Spinal cord (tissue), 10 donors: ENCODE measurements at places on chromosomes 16 and 17.

DNA sequence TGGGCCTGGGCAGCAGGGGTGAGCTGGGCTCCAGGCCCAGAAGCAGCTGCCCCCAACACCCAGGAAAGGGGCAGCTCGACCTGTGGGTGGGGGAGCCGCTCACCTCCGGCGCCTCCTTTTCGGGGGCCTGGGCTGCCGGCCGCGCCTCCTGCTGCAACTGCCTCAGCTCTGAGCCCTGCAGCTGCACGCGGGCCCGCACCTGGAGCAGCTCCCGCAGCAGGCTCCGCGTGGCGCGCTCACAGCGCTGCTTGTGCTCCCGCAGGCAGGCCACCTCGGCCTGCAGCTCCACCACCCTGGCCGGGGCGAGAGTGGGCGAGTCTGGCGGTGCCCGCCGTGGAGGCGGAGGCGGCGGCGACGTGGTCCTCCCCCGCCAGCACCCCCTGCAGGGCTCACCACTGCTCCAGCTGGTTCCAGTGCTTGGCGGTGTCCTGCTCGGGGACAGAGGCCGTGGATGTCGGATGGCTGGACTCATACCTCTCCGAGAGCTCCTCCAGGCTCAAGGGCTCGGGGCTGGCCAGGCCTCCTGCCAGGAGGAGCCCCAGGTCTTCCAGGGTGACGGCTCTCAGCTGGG, 868 bp downstream of the CCDC154 start:
- DNase-seq: no peak

DNA sequence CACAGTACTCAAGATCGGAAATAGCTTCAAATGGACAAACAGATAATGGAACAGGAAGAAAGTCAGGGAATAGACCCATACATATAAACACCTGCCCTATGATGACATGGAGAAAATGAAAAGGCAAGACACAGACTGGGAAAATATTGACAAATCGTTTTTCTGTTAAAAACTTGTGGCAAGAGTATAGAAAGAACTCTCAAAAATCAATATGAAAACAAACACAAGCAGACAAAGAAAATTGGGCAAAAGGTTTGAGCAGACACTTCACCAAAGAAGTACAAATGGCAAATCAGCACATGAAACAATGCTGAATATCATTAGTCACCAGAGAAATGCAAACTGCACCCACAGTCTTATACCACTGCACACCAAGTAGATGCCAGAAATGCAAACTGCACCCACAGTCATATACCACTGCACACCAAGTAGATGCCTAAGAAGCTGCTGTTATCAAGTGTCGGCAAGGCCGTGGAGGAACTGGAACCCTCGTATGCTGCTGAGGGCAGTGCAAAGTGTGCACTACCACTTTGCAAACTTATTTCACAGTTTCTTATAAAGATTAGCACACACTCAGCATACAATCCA, 123.5 kb upstream of the CHMP6 start:
- no peak for DNase-seq

DNA sequence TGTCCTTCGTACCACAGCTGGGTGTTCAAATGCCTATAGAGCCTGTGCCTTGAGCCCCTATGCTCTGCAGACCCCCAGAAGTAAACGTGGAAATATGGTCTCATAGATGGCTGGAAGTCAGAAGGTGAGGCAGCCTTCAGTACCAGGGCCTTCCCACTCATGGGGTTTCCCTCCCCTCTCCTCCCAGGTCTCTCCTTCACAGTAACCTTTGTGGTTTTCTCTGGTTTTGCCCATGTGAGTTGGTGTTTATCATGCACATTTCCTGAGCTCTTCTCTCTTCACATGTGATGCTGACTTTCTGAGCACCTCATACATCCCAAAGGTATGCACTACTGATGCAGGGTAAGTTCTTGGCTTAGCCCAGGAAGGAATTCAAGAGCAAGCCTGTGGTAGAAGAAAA, 35.4 kb downstream of the TMEM114 start:
- no peak for DNase-seq

GRCh38 chr16:80459966-80460365, 80.8 kb upstream of the DYNLRB2 start:
- DNase-seq: no peak

DNA sequence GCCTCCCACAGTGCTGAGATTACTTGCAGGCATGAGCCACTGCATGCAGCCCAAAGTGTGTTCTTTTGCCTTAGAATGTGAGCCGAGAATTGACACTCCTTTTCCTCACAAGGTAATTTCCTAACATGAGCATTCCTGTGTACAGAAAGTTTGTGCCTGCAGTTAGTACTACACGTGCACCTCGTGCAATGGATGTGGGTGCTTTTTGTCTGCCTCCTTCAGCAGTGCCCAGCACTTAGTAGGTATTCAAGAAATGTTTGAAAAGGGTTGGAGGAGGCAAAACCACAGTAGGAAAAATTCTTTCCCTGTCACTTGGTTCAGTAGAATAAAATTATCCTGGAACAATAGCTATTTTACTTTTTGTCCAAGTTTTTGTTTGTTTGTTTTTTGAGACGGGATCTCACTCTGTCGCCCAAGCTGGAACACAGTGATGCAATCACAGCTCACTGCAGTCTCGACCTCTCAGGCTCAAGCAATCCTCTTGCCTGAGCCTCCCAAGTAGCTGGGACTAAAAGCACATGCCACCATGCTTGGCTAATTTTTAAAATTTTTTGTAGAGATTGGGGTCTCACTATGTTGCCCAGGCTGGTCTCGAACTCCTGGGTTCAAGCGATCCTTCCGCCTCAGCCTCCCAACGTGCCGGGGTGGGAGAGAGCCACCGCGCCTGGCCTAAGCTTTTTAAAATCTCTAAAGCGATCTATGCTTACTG, 2.4 kb downstream of the NDE1 start:
- no peak for DNase-seq

DNA sequence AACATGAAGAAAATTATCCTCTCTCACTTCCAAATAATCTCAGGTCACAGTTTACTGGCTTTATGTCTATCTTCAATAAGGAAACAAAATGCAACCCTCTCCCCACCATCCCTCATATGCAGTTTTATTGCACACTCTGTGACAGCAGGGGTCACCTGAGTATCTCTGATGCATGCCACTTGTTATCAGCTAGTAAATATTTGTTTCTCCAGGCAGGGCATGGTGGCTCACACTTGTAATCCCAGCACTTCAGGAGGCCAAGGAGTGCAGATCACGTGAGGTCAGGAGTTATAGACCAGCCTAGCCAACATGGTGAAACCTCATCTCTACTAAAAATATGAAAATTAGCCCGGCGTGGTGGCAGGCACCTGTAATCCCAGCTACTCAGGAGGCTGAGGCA, 61.1 kb downstream of the ADAMTS18 start:
- DNase-seq: no peak

- no peak for DNase-seq
Measured at GRCh38 chr16:24002619-24003018, 166.8 kb downstream of the PRKCB start.

- DNase-seq: no peak
Measured at GRCh38 chr17:11969565-11969964, 27.7 kb downstream of the ZNF18 start.

GRCh38 chr16:62585041-62585545, 548.9 kb upstream of the CDH8 start:
- no peak for DNase-seq

GRCh38 chr16:85475233-85475632, 137.9 kb upstream of the GSE1 start:
- no peak for DNase-seq

GRCh38 chr17:73191443-73192205, 1.2 kb upstream of the COG1 start:
- DNase-seq: peak; percentile 26

DNA sequence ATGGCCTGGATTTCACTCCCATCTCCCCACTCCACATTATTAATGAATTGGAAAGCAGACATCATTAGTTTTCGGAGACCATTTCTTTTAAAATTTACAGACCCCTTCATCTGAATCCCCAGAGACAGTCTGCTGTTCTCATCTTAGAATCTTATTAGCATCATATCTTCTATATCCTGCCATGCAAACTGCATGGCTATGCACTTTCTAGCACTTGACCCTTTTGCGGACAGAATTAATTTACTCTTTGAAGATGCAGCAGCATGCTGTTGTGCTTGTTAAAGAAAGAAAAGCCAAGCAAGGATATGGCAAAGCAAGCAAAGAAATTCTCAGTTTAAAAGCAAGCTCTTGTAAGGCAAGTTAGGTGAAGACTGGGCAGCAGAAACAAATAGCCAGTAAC, 201.2 kb upstream of the PMFBP1 start:
- peak; percentile 84 for DNase-seq

- DNase-seq: no peak
Measured at GRCh38 chr16:2056077-2056476, 8.3 kb downstream of the TSC2 start.

DNA sequence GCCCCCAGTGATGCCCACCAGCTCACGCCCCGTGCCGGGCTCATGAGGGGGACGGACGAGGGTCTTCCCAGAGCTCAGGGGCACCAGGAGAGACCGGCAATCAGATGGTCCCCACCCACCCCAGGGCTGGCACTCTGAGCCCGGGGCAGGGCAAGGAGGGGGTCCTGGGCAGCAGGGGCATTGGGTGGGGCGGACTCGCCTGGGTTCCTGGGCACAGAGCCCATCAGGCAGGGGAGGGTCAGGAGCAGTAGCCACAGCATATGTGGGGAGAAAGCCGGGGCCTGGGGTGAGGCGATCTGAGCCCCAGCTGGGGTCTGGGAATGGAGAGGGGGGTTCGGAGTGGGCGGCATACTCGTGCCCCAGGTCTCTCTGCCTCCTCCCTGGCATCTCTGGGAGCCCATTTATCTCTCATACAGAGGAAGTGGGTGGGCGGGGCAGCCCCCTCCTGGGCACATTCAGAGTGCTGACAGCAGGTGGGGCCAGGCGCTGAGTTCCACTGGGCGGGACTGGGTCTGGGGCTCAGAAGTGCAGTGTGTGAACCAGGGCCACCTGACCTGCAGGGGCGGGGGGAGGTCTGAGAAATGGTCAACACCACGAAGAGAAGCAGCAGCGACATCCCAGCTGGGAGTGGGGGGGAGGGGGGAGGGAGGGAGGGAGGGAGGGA, 20.5 kb upstream of the UBE2I start:
- DNase-seq: no peak

DNA sequence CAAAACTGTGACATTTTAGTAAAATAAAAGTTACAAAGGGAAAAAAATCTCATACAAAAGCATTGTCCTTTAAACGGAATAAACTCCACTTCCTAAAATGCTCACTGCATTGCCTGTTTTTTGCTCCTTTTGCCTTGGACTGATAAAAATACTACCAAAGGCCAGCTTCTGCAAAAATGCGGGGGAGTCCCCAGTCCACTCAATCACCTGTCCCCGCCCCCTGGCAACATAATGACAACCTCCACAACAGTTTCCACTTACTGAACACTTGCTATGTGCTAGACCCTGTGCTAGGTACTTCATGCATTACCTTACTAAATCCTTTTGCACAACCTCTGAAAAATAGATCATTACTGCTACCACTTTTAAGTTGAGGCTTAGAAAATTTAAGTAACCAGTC, 172.7 kb upstream of the CCL2 start:
- no peak for DNase-seq

DNA sequence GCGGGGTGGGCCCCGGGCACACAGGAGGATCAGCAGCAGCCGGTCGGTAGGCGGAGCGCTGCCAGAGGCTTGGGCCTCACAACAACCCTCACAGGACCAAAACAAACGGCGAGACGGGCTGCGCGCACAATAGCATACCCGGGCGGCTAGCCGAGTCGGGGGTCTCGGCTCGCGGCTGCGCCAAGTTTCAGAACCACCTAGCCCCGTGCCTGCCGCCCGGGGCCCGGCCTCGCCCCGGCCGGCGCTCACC, 732 bp downstream of the ULK2 start:
- no peak for DNase-seq

GRCh38 chr17:7403043-7403726, 712 bp downstream of the TMEM256 start:
- no peak for DNase-seq

DNA sequence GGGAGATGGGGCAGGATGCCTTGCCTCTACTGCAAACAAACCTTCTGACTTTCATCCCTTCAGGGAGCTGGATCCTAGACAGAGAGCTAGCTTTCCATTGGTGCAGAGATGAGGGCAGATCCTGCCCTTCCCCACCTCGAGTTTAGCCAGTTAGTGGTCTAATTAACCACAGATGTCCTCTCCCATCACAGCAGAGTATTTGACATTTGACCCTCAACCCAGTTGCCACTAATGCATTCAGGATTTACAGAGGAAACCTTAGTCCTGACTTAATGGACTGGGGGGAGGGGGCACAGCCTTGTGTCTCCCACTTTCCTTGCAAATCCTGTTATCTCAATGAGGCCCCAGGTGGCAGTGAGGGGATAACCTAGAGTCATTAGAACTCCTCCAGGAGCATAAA, 10.2 kb downstream of the PIP4K2B start:
- DNase-seq: no peak

GRCh38 chr17:3544365-3544764, 13.2 kb downstream of the TRPV3 start:
- DNase-seq: no peak

DNA sequence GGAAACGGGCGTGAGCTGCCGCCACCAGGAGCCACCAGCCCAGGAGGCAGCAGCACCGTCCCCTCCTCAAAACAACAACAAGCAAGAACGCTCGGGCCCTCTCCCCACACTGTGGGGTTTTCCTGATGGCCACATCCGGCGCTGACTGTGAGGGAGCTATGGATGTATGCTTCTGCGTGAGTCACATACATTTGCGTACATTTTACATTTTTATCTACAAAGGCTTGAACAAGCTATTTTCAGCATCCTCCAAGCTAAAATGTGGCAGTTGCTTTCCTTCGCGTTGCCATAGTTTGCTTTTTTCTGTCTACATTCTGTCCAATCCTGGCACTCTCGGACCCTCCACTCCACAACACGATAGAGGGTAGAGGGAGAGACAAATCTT, 2.0 kb upstream of the ABR start:
- no peak for DNase-seq

- DNase-seq: no peak
Measured at GRCh38 chr16:54821731-54822130, 108.9 kb upstream of the IRX5 start.

DNA sequence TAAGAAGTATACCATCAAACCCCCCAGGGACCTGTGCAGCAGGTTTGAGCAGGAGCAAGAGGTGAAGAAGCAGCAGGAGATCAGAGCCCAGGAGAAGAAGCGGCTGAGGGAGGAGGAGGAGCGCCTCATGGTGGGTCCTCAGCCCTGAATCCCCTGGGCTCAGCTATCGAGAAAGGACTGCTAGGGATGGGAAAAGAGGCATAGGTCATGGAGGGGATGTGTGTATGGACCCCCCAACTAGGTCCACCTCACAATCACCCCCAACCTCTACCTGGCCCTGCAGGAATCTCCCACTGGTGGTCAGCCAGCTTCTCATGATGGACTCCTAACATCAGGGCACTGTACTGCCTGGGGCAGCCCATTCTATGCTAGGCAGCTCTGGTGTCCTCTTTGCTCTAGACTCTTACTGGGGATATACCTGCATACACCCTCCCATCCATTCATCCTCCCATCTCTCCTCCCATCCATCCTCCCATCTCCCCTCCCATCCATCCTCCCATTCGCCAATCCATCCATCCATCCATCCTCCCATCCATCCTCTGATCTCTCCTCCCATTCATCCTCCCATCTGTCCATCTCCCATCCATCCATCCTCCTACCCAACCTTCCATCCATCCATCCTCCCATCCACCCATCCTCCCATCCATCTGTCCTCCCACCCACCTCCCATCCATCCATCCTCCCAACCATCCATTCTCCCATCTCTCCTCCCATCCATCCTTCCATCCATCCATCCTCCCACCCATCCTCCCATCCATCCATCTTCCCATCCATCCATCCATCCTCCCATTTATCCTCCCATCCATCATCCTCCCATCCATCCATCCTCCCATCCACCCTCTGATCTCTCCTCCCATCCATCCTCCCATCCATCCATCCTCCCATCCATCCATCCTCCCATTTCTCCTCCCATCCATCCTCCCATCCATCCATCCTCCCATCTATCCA, 10.6 kb downstream of the DRC7 start:
- DNase-seq: no peak

GRCh38 chr16:85296859-85297660, 184.8 kb upstream of the CIBAR2 start:
- no peak for DNase-seq
